ENCODE measurements at places on chromosomes 7 and 10.

- DNase-seq, result no peak
These were observed 2.4 kb downstream of the UBE2H start for GRCh38 chr7:129950191-129950932.

GRCh38 chr10:99525897-99526296 is 6.8 kb upstream of the NKX2-3 start:
- DNase-seq, result no peak

DNA sequence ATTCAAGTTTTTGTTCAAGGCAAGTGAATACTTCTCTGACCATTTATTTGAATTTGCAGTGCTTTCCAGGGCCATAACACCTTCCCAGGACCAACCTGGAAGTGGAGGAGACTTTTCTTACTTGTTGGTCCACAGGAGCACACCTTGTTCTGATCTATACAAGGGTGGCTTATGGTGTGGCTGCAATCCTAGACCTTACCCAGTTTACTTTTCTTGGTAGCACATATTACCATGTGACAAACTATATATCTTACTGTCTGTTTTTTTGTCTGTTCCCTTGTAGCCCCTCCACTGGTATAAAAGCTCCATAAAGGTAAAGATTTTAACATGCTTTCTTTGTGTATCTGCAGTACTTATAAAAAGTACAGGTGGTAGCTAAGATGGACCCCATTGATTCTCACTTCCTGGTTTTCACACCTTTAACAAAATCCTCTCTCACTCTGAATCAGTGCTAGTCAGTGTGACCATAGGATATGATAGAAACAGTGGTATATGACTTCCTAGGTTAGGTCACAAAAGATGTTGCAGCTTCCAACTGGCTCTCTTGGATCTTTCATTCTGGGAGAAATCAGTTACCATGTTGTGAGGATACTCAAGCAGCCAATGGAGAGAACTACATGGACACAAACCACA is 5.6 kb upstream of the ASB4 start:
- no peak for DNase-seq

DNA sequence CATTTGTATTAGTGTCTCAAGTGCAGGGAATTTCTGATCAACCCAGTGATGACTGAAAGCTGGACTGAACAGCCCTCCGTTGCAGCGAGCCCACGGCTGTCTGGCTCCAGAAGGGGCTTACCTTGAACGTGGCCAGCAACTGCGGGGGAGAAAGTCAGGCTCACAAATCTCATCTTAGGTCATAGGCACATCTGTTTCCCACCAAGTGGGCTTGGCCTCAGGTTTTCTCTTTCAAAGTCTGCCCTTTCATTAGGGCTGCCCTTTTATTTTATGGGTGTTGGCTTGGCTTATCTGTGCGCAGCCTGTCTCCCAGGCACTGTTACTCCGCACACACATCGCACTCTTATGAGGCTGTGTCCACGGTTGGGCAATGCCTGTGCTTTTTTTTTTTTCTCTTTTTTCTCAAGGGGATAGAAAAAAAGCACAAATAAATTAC is 178.0 kb downstream of the JCAD start:
- no peak for DNase-seq

GRCh38 chr7:4787541-4787940 is 12.1 kb downstream of the AP5Z1 start:
- DNase-seq, result no peak

DNA sequence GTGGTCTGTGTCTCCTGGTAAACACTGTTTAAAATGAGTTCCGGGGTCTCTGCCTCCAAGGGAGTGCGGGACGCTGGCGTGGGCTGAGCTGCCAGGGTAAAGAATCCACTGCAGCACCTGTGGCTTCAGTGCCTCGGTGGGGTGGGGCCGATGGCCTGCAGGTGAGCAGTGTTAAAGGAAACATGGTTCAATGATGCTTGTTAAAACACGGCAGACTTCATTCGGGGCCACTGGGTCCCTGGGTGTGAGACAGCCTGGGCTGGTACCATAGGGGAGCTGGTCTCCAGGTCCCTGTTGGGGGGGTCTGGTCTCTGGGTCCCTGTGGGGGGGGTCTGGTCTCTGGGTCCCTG is 24.9 kb upstream of the KNDC1 start:
- no peak for DNase-seq

Measured in stimulated activated CD4-positive, alpha-beta T cell treated with anti-CD3 and anti-CD28 coated beads, Interleukin-15, amount 100 ng/mL, for 1 hour (primary cell).